Stimulated activated CD8-positive, alpha-beta memory T cell treated with anti-CD3 and anti-CD28 coated beads, Interleukin-2, amount 100 ng/mL, for 1 hour (primary cell): ENCODE measurements at places on chromosomes 16 and 17.
A peak's percentile ranks its signal among the peaks of the same experiment; 100 is the strongest.

DNA sequence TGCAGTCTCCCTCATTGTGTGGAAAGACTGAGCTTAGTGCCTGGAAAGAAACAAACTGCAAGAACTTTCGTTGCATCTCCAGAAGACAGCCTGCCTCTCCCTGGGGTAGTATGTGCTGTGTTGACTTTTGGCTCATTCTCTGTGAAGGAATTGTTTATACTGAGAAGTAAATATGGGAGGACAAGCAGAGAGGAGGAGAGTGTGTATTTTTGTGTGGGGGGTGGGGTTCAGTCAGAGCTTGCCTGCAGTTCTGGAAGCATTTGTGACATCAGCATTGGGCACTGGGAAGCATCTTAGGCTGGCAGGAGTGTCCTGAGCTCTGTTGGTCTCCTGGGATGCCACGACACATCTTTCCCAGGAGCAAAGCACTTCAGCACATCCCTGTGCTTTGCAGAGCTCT, 147.9 kb downstream of the HS3ST3B1 start:
- no peak for DNase-seq

- DNase-seq: peak; percentile 9
Observed at GRCh38 chr17:48307814-48308411, 122.1 kb downstream of the SKAP1 start.

DNA sequence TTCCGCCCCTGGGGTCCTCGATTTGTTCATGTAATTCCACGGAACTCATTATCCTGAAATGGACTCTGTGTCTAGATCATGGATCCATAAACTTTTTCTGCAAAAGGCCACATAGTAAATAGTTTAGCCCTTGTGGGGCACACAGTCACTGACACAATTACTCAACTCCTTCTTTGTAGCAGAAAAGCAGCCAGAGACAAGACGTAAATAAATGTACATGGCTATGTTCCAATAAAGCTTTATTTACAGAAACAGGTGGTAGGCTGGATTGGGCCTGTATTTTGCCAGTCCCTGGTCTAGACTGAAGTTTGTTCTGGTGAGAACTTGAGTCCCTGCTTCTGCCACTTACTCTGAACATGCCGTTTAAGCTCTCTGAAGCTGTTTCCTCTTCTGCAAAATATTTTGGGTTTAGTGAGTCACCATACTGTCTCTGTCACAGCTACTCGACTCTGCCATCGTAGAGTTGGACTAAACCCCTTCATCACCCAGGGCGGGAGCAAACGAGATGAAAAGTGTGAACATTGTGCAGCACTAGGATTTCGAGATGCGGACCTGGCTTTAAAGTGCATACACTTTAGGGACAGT, 61.9 kb upstream of the FOXF1 start:
- DNase-seq: no peak

GRCh38 chr16:64269756-64270155, 852.1 kb downstream of the CDH11 start:
- no peak for DNase-seq

GRCh38 chr17:75524269-75524969, 1.1 kb upstream of the LLGL2 start:
- no peak for DNase-seq

GRCh38 chr16:72665701-72666100, 382.2 kb downstream of the ZFHX3 start:
- no peak for DNase-seq

DNA sequence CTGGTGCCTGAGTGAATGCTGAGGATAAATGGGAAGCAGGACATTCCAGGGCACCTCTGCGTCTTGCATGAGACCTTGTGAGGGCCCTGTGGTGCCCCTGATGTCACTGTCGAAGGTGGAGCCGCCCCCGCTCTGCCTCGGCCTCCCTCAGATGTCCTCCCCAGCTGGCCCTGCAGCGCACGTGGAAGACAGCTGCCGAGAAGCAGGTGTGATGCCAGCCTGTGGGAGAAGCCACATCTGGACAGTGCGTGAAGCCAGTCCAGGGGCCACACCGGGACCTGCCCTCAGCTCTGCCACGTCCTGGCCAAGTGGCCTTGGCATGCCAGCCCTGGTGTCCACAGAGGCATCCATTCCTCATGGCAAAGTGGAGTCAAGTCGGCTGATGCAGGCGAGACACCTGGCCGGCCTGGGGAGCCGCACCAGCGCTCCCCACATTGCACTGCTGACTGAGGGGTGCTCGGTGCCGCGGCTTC, 21.6 kb upstream of the METRNL start:
- no peak for DNase-seq

DNA sequence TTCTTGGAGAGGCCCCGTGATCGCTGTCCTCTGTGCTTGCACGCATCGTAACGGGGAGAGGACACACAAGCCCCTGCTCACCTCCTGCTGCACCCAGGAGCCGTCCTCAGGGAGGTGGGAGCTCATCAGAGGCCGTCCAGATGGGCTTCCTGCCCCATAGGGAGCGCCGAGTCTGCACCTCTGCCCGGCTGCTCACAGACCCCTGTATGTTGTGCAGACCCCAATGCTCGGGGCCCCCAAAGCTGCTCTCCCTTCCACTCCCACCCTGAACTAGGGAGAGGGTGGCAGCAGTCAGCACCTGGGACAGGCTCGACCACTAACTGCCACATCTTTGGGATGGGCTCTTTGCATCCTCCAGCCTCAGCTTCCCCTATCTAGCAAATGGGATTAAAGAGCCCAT, 4.4 kb upstream of the ZNF469 start:
- DNase-seq: no peak

- DNase-seq: no peak
Observed at GRCh38 chr17:44780161-44780560, 21.4 kb downstream of the ADAM11 start.

- DNase-seq: no peak
Observed at GRCh38 chr16:88282564-88283395, 100.0 kb upstream of the ZNF469 start.

DNA sequence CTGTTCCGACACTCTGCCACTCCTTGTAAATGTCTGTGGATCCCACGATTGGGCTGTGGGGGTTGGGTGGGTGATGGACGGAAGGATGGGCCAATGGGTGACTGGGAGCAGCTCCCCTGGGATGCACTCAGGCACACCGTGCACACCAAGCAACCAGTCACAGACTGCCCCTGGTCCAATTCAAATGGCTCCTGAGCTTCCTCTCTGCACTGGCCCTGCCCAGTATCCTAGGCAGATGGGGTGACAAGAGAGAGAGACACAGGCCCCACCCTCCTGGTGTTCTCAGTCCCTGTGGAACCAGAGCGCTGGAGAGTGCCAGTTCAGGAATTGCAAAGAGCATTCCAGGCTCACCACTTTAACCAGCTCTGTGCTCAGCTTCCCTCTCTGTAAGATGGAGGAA, 32.8 kb downstream of the BEAN1 start:
- DNase-seq: no peak

GRCh38 chr16:17939122-17939536, 397.4 kb downstream of the NPIPA8 start:
- no peak for DNase-seq
